Effector memory CD8-positive, alpha-beta T cell (primary cell): ENCODE measurements at places on chromosomes 2 and 18.
A peak's percentile ranks its signal among the peaks of the same experiment; 100 is the strongest.

DNA sequence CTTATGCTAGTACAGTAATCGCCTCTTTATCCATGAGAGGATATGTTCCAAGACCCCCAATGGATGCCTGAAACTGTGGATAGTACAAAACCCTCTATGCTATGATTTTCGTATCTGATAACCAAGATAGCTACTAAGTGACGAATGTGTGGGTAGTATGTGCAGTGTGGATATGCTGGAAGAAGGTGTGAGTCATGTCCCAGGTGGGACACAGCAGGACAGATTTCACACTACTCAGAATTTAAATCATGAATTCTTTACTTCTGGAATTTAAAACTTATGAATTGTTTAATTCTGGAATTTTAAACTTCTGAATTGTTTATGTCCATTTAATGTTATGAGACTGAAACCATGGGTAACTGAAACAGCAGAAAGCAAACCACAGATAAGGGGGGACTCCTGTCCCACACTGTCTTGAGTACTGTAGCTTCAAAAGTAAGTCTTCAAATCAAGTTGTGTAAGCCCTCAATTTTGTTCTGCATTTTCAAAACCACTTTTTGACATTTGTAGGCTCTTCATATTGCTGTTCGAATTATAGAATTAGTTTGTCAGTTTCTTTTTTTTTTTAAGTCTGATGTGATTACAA, 116.0 kb downstream of the LTBP1 start:
- H3K27me3 ChIP-seq = peaks cover 20% of the 10 kb centered on the region
- H3K4me3 ChIP-seq = no peak overlapping the region
- no peak for DNase-seq
- H3K36me3 ChIP-seq = no peaks in the 10 kb centered on the region
- no peak overlapping the region for H3K27ac ChIP-seq

DNA sequence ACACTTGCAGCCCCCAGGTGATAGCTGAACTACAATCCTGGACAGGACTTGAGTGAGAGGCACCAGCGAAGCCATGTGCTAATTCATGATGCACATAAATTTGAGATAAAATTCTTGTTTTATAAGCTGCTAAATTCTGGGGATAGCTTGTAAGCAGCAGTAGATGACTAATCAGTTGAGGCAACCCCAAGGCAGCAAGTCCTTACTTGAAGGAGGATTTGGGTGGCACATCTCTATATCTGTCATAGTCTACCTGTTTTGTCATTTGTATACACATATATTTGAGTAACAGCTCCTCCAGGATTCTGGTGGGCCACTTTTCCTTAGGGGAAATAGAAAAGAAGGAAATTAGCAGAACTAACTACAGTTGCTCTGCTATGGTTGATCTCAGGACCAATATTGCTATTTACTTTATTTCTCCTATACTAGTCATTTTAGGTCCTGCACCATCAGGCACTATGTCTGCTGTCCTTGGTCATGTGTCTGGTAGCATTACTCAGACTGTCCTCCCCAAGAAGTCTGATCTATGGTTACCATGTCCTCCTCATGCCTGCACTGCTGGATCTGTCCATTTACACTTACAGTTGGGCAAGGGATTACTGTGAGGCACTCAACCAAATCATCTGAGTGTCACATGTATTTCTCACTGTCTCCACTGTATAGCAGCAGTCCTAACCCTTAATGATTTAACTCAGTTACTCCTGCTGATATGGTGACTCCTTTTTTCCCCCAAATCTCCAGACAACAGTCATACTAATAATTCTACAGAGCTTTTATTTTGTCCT, 436.0 kb upstream of the CWC22 start:
- no peaks in the 10 kb centered on the region for H3K27me3 ChIP-seq
- no peak for DNase-seq
- H3K4me3 ChIP-seq = no peak overlapping the region
- H3K4me1 ChIP-seq = peaks cover 3% of the 10 kb centered on the region
- H3K36me3 ChIP-seq = no peaks in the 10 kb centered on the region

DNA sequence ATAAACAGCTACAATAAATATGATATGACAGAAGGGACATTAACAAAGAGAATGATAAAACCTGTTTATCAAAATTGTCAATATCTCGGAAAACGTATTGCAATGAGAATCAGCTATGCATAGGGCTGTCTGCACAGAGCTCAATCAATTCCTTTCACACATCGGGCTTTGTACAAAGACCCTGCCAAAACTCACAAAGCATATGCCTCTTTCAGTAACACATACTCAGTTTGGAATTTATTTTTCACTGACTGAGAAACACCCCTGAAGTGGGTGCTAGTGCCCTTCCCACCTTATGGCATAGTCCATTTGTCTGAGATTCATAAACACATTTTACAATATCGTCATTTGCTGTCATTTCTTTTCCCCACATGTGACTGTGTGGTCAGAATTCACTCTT, 815.8 kb upstream of the FAM98A start:
- H3K36me3 ChIP-seq = no peaks in the 10 kb centered on the region
- H3K27me3 ChIP-seq = no peaks in the 10 kb centered on the region
- H3K27ac ChIP-seq = no peak overlapping the region

DNA sequence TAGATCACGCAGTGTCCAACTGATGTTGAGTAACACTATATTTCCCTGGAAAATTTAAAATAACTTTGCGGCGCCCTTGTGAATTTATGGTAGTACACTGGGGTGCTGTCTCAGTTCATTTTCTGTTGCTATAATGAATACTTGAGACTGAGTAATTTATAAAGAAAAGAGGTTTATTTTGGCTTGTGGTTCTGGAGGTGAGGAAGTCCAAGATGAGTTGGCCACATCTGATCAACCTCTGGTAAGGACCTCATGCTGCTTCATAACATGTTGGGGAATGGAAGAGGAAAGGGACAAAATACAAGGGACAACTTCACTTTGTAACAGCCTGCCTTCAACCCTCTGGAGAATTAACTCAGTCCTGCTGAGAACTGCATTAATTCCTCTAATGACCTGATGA, 36.4 kb downstream of the ACTR3 start:
- H3K4me1 ChIP-seq = peaks cover 15% of the 10 kb centered on the region
- peaks cover 46% of the 10 kb centered on the region for H3K36me3 ChIP-seq
- H3K27ac ChIP-seq = peak overlapping the region; percentile 18
- no peak for DNase-seq
- H3K4me3 ChIP-seq = no peak overlapping the region

DNA sequence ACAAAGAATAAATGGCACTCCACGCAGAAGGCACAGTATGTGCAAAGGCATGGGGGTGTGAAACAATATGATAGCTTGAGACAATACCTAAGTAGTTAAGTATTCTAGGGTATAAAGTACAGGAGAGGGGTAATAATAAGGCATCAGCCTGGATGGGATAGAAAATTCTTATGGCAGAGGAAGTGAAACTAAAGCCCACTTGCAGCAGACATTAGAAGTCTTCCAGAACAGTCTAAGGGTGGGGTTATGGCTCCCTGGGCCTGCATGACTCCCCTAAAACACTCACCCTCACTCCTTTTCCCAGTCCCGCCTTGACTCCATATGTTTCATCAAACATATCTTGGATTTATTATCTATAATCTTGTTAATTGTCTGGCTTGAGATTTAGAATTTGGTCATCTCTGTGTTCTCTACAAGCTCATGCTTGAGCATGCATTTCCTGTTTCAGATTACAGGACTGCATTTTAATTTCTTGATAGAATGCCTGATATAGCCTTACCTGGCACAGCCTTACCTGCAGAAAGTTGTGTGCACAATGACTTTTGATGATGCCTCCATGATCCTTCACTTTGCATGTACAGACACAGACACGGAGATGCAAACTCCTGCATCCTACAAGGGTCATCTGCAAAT, 28.5 kb upstream of the TMBIM1 start:
- H3K4me3 ChIP-seq = no peak overlapping the region
- peaks cover 31% of the 10 kb centered on the region for H3K4me1 ChIP-seq
- peak overlapping the region; percentile 16 for H3K27ac ChIP-seq
- H3K27me3 ChIP-seq = peaks cover 9% of the 10 kb centered on the region
- DNase-seq = no peak

DNA sequence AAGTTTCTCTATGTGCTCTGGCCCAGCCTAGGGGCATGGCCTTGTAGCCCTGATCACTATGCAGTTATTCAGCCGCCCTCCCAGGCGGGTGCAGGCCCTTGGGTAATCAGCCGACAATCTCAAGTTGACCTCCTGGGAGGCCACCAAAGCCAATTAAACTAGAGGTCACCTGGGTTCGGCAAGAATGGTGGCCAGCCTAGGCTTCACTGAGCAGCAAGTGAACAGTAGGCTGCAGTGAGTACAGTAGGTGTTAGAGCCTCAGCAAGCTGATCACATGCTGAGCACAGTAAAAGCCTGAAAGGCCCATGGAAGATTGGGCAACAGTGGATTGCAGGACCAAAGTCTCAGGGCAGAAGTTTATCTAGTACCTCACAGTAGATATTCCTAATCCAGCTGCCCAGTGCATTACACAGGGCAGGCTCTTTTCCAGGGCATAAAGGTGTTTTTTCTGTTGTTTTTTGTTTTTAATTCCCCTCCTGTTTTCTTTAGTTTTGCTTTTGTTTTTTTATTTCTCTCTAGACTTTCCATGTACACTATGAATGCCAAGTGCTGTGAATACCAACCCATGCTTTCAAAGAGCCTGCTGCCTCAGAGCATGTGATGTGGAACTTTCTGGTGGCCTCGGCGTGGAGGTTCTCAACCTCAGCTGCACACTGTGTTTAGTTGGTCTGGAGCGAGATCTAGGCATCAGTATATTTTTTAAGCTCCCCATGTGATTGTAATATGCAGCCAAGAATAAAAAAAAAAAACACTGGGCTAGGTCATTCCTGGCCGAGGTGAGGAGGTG, 55.9 kb upstream of the ATL2 start:
- H3K27ac ChIP-seq = no peak overlapping the region
- no peak for DNase-seq
- peaks cover 20% of the 10 kb centered on the region for H3K27me3 ChIP-seq
- no peak overlapping the region for H3K4me3 ChIP-seq
- no peaks in the 10 kb centered on the region for H3K4me1 ChIP-seq
